Activated CD4-positive, alpha-beta T cell treated with anti-CD3 and anti-CD28 coated beads, Interleukin-2, amount 10 ng/mL, durations not matched to agents 24 days and 14 days (primary cell): ENCODE measurements at places on chromosomes 12 and 14. TPM values are rescaled to one million over a fixed set of nuclear protein-coding genes. Genes with fewer than 3 reads are reported as not detected.
A peak's percentile ranks its signal among the peaks of the same experiment; 100 is the strongest.

- no peak for DNase-seq
Measured at GRCh38 chr14:91055016-91055415, 5.4 kb downstream of the RPS6KA5 start.

GRCh38 chr14:101813833-101814232, 52.3 kb downstream of the PPP2R5C start:
- no peak for DNase-seq

DNA sequence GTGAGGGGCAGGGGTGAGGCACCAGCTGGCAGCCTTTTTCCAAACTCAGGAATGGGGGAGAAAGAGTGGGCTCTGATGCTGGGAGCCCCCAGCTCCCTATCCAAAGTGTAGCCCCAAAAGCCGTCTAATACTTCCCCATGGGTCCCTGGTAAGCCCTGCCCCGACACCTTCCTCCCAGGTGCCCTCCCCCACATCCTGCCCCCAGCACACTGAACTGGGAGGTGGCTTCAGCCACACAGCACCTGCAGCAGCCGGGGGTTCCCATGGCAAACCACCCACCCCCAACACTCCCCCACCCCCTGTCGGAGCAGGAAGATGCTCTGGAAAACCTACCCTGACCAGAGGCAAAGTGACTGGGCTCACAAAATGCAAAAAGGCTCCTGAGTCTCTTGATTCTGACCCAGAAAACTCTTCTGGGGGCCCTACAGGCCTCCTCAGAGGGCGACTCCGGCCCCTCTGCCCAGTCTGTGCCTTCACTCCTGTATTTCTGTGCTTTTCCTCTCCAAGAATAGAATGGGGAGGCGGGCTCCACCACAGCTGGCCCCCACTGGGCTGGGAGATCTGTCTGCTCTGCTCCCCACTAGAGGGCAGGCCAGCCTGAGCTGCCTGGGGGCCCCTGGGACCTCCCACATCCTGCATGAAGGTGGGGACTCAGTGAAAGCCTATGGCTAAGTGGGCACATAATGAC, 81.6 kb downstream of the ITPK1 start:
- peak; percentile 78 for DNase-seq

GRCh38 chr14:33347796-33348195, 409.1 kb downstream of the NPAS3 start:
- no peak for DNase-seq

Gene CIDEB
- 21.8 and 22.2 TPM in 2 replicates for total RNA-seq

Gene DEGS2
- 0.09 and 0.35 TPM in 2 replicates for total RNA-seq

DNA sequence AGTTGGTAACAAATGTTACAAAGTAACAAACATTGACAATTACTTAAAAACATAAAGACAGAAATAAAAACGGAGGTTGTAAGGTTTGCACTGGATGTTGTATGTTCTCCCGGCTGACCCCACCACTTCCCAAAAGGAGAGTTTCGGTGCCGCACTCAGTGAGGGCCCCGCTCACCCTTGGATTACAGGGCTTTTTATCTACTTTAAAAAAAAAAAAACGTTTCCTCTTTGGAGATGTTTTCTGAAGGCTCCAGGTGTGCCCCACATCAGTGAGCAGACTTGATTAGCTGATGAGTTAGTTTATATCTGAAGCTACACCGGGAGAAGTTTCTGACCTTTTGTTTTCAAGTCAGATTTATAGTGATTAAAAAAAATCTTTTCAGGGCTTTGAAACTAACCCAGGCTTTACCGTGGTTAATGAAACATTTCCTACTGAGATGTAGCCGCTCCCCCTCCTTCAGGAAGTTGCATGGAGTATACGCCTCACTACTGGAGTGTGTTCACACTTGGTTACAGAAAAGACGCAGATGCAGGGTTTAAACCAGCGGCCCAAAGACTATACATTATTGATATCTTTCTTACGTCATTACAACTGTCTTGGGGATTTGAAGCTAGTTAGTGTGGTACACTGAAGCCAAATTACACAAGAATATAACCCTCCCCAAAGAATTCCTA, 38.0 kb upstream of the BCL7A start:
- DNase-seq = no peak

Gene SMOC1
- not detected in 2 replicates for total RNA-seq
